A549 (cell line): ENCODE measurements at places on chromosomes 2 and 18. TPM values are rescaled to one million over a fixed set of nuclear protein-coding genes. Genes with fewer than 3 reads are reported as not detected.

KCNS3 gene
- 0.70 to 0.98 TPM (median 0.72 TPM) in 3 replicates for polyA plus RNA-seq

MAP3K19 gene
- not detected in 3 replicates for polyA plus RNA-seq

B4GALT6 gene
- 6.3 to 7.1 TPM (median 6.7 TPM) in 3 replicates for polyA plus RNA-seq

HOXD9 gene
- 0.94 to 1.7 TPM (median 1.0 TPM) in 3 replicates for polyA plus RNA-seq

CASP8 gene
- 39.0 to 40.2 TPM (median 40.0 TPM) in 3 replicates for polyA plus RNA-seq
